Kidney (tissue), 22 donors: ENCODE measurements at places on chromosomes 13 and 19. TPM values are rescaled to one million over a fixed set of nuclear protein-coding genes. Genes with fewer than 3 reads are reported as not detected.

The MYDGF gene
- 75.8 TPM for total RNA-seq

The FARP1 gene
- total RNA-seq = 229 TPM

- DNase-seq = no peak
Measured at GRCh38 chr13:25213715-25214114, 41.6 kb upstream of the AMER2 start.

GRCh38 chr13:66577358-66577757 lies 652.8 kb downstream of the PCDH9 start:
- DNase-seq = no peak

GRCh38 chr13:85608255-85608829 lies 190.9 kb downstream of the SLITRK6 start:
- no peak for DNase-seq

DNA sequence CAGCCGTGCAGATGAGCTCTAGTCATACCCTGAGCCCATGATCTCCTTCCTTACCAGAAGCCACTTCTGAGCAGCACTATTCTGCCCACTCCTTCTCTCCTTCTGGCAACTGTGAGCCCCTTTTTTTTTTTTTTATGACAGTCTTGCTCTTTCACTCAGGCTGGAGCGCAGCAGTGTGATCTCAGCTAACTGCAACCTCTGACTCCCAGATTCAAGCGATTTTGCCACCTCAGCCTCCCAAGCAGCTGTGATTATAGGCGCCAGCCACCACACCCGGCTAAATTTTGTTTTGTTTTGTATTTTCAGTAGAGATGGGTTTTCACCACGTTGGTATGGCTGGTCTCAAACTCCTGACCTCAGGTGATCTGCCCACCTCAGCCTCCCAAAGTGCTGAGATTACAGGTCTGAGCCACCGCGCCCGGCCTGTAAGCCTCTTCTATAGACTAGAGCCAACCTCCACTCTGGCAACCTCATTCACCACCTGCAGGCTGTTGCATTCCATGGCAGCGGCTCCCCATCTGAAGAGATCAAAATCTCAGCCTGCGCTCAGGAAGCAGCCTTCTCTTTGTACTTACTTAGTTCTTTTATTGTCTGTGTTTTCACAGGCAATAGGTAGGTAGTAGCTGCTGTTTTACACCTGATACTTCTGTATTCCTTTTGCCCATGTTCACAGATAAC lies 34.8 kb upstream of the NDFIP2 start:
- no peak for DNase-seq

DNA sequence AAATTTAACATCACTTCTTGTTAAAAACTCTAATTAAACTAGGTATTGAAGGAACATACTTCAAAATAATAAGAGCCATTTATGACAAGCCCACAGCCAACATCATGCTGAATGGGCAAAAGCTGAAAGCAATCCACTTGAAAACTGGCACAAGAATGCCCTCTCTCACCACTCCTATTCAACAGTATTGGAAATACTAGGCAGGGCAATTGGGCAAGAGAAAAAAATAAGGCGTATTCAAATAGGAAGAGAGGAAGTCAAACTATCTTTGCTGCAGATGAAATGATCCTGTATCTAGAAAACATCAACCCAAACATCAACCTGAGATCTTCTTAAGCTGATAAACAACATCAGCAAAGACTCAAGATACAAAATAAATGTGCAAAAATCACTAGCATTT lies 15.6 kb upstream of the LILRB1 start:
- DNase-seq = no peak

- no peak for DNase-seq
Measured at GRCh38 chr19:23481043-23481442, 85.8 kb upstream of the ZNF91 start.

- DNase-seq = no peak
Measured at GRCh38 chr13:112784811-112785482, 95.1 kb downstream of the ATP11A start.
